ENCODE measurements at places on chromosomes 16 and 17.

GRCh38 chr16:27098366-27099049, 31.8 kb downstream of the C16orf82 start:
- no peak for DNase-seq

DNA sequence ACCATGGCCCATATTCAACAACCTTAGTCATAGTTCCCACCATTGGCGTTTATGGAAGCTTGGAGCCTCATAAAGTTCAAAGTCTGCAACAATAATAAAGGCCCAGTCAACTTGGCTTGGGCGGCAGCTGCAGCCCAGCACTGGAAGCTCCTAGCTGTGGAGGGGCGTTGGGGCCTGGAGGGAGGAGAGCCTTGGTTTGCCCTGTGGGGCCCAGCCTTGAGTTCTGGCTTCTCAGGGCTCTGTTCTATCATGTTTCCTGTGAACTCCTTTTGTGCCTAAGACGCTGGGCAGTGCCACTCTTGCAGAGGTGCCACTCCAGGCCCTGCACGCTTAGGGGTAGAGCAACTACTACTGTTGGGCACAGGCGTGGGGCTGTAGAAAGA, 927 bp upstream of the ENGASE start:
- DNase-seq = no peak

- DNase-seq = peak; percentile 42
These were observed 360.4 kb downstream of the SEC14L1 start for GRCh38 chr17:77501101-77501566.

DNA sequence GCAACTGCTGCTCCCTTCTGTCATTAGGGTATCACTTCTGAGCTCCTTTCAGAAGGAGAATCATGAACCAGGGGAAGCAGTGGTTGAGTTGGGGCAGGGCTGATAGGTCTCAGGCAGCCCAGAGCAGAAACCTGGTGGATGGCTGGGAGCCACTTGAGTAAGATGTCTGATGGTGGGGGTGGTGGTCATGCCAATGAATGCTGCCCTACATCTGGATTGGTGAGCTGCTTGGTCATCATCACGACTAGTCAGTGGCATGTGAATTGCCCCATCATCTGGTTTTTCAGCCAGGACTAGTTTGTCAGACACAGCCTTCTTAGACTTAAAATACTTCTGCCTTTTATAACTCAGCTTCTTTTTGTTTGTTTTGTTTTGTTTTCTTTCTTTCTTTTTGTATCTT, 2.6 kb downstream of the GID4 start:
- DNase-seq = no peak

- DNase-seq = no peak
These were observed 8.0 kb downstream of the TRAF4 start for GRCh38 chr17:28751600-28752366.

DNA sequence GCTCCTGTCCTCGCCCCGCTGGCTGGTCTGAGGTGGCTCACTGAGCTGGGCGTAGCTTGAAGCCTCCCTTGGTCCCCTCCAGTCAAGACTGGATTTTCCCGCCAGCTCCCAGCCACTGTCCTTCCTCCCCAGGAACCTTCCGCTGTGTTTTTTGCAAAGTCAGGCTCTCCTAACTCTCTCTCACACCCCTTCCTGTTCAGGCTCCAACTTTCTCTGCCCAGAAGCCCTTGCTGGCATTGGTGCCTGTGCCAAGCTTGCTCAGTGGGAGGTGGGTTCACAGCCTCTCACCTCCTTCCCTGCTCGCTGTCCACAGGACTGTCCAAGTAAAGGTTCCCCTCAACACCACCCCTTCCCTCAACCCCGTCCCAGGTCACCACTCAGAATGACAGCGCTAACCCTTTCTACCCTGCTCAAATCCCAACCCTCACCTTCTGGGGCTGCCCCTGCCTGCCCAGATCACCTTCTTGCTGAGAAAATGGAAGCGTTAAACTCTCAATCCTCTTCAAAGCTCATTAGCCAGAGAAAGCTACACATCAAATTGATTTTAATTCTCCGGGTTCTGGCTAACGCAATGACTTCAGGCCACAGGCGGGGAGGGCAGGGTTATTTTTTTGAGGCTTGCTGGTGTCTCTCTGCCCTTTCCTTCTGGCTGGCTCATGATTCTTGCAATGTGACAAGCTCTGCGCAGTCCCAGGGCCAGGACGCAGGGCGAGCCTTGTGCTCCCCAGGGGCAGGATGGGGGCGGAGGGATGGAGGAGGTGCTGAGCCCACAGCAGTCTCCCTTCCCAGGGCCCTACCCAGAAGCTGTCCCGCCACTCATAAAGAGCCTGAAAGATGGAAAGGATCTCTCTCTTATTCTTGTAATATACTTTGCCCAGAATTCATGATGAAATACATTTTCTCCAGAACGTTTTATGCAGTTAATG, 357.2 kb upstream of the TNRC6C start:
- no peak for DNase-seq

DNA sequence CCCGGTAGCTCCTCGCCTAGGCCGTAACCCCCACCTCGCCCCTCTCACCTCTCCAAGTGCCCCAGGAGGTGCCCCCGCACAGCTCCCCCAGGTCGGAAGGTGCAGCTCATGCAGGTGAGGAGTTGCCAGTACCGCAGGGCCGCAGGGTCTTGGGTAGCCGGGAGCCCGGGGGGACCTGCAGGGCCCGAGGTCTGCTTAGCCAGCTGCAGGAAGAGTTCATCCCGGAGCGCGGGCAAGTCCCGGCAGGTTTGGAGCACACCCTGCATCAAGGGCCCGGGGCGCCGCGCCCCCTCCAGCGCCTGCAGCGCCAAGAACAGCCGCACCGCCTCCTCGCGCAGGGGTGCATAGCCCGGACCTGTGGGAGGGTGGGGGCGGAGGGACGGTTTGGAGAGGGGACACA, 4.8 kb downstream of the PLEKHH3 start:
- DNase-seq = no peak

DNA sequence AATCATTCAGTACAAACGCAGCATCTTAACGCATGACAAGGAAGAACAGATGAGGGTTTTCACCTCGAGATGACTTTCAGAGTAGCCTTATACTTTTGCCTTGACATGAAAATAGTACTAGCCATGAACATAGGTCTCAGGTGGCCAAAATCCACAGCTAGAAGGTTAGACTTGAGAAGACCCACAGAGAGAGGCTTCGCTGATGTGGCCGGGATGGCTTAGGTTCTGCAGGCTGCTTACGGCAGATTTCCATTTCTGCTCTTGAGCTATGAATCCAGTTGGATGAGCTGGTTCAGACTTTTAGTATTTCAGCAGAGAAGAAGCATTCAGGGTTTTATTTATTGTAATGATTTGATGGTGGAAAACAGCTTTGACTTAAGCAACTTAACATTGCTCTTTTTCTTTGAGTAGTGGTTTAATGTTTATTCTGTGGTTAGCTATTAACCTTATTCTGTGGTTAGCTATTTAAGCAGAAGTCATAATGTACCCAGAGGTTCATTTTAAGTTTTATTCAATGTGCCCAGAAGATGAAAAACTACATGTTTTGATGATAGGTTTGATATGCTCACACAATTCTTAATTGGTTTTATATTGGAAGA, 7.6 kb downstream of the KRT24 start:
- no peak for DNase-seq

- no peak for DNase-seq
These were observed 551 bp upstream of the MLX start for GRCh38 chr17:42566215-42566882.

DNA sequence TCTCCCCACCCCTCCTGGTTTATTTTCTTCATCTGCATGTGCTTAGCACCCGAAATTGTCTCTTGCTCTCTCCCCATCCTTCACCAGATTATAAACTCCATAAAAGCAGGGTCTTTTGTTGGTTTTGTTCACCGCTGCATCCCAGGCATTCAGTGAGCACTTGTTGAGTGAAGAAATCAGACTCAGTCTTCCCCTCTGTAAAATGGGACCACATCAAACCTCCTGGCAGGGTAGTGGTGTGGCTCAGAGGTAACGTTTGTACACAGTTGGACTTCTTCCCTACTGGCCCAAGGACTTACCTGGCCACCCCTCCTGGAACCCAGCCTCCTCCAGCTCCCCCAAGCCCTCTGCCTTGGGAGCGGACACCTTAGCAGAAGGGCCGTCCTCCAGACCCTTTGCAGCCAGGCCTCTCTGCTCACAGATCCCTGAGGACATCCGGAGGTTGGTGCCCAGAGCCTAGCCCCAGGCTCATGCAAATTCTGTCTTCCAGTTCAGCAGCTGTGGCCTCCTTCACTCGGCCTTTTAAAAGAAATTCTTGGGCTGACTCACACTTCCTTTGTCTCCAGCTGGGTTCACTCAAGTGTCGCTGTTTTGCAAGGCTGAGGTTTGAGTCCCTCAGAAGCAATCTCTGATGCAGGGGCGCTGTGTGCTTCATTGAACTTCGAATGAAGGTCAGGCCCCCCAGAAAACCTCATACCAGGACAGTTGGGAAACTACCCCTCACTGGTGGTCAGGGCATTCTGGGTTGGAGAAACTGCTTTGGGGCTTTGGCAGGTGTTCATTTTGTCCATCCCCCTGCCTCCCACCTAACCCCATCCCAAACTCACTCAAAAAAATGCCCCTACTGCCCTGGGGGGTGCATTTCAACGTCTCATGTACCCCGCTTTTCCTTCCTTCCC, 16.8 kb upstream of the RMI2 start:
- no peak for DNase-seq

DNA sequence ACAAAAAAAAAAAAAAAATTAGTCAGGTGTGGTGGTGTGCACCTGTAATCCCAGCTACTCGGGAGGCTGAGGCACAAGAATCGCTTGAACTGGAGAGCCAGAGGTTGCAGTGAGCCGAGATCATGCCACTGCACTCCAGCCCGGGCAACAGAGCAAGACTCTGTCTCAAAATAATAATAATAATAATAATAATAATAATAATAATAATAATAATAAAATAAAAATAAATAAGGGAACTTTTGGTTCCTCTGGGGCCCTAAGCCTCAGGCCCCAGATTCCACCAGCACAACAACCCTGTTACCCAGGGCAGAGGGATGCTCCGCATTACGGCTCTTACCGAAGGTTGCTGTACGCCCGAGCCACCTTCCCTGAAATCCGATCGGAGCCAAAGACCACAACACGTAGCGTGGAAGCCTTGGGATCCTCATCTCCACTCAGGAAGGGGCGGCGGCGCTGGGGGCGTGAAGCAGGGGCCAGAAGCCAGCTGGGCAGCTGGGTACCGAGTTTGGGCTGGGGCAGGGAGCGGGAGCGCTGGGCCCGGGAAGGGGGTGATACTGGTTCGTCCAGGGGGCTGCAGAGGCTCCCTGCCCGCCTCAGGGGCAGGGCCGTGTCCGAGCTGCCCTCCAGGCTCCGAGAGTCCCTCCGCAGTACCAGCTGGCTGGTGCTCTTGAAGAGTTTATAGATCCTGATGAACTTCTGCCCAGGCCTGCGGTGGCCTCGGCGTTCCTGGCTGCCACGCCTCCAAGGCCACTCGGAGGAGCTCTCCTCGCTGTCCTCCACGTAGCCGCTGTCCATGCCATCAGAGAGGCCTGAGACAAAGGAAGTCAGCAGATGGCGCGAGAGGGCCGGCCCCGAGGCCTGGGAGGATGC, 20.6 kb upstream of the PIK3R6 start:
- DNase-seq = no peak

DNA sequence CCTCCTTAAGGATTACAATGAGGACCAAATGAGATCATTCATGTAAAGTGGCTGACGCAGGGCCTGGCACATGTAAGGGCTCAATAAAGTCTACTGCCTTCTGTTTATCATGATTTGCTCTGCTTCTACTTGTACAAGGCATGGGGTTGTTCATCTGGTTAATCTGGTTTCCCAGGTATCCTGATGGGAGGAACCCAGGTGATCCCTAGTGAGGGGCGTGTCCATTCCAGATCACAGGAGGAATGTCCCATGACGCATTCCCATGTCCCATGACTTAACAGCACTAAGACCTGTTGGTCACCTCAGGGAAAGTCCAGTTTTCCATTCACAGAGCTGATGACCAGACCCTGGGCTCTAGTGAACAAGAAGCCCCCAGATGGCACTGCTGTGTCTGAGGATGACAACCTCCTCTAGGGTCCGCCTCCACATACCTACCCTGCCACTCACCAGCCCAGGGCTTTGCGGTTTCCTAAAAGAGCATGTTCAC, 11.5 kb upstream of the TPPP3 start:
- DNase-seq = no peak

DNA sequence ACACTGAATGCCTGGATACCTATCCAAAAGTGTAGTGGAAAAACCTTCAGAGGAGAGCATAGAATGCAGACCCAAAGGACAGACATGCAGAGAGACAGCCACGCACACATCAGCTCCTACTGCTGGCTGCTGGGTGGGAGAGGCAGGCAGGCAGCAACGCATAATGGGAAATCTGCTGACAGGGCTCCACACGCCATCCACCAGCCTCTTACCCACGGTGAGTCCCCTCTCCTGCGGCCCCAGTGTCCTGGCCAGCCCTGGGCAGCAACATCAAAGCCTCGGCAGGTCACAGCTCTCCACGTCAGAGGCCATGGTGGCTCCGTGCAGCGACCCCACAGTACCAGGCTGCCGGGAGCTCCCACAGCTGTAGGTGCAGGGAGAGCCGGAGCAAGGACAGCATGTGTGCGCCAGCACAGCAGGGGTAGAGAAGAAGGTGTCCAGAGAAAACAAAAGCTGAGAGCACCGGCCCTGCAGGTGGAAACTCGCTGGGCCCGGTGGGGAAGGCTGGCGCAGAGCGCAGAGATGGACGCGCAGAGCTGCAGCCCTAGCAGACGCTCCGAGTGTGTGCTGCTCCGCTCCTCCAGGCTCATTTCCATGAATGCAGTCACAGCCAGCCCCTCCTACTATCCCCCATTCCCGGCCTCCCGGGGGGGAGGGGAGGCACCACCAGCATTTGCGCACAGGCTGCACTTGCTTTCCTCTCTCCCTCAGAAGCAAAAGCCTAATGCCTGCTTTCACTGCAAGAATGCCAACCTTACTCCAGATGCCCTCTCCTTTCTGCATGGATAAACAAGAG, 58.9 kb downstream of the CYTH1 start:
- DNase-seq = peak; percentile 63

DNA sequence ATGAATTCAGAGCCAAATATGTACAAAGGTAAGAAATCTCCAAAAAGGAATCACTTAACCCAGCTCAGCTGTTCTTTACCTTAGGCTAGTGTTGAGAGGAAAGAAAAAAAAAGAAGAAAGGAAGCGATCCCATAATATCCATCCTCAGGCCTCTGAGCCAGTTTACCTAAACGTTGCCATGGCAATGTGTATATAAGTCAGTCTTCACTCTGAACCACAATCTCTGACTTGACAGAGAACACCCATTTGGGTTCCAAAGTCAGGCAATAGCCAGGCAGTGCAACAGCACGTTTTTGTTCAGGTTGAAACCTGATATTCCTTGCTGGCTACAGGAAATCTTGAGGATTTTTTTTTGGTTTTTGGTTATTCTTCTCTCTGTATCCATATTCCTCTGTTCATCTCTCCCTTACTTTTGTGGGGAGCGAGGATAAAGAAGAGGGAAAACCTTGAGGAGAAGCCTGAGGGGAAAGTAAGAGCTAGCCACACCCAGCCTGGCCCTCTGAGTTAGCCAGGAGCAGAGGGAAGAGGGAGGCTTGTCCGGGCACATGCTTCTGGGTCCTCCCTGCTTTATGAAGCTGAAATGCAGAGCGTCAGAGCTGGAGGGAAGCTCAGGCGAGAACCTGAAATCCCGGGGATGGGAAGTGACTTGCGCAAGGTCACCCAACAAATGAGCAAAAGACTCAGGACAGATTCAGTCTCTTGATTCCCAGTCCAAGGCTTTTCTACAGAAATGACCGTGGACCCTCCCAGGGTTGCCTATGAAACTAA, 152.7 kb downstream of the SOX9 start:
- no peak for DNase-seq

Measured in NCI-H524 (cell line).